Stimulated activated CD4-positive, alpha-beta T cell treated with anti-CD3 and anti-CD28 coated beads, Interleukin-1b, Interleukin-23, amount 100 ng/mL, for 1 hour (primary cell): ENCODE measurements at places on chromosomes 7 and 10.

- no peak for DNase-seq
These were observed 168.7 kb downstream of the SND1 start for GRCh38 chr7:127820732-127821085.

DNA sequence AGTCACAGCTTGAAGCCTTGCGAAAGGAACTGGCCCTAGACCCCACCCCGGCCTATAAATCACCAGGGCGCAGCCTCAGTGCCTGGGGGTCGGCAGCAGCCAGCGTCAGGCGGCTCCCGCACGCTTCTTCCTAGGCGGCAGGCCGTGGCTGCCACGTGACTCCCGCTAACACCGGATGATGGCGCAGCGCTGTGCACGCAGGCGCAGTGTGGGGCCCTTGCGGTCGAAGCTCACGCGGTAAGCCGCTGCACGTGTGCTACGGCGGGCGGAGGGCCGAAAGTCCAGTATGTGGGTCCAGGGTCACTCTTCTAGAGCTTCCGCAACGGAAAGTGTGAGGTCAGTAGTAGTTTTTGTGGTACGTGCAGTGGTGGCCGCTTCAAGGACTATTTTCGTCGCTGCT, at the start of gene STK31:
Gene STK31 (plus strand): TSS at position 220 of the 400 bp plus-strand sequence. CDS start 67 bp downstream, at position 287.
- DNase-seq = no peak

- no peak for DNase-seq
These were observed 2.7 kb downstream of the MXI1 start for GRCh38 chr10:110209926-110210673.

- no peak for DNase-seq
These were observed 22.5 kb upstream of the SH3PXD2A start for GRCh38 chr10:103877861-103878260.

DNA sequence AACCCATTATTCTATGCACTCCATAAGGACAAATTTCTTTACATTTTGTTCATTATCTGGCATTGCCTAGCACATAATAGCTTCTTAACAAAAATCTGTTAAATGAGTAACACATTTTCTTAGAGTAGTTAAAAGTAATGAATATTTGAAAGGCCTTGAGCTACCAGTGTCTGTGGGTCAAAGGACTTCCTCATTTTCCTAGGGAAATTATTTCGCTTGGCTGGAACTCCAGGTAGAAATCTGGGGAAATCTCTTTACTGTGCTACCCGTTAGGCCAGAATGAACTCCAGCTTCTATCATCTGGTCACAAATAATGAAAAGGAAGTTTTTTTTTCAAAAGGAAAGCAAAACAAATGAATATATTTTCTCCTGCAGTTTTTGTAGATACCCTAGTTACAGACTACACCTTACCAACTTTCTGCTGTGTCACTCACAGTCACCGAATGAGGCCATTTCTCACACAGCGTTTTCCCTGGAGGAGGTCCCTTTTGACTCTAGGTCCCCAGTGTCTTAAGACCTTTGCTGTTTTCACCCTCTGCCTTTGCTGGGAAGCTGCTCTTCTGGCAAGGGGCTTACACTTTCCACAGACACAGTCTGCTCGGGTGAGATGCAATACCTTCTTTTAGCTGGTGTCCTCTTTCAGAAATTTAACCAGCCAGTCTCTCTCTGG, 1.6 kb downstream of the SAMD9L start:
- no peak for DNase-seq

DNA sequence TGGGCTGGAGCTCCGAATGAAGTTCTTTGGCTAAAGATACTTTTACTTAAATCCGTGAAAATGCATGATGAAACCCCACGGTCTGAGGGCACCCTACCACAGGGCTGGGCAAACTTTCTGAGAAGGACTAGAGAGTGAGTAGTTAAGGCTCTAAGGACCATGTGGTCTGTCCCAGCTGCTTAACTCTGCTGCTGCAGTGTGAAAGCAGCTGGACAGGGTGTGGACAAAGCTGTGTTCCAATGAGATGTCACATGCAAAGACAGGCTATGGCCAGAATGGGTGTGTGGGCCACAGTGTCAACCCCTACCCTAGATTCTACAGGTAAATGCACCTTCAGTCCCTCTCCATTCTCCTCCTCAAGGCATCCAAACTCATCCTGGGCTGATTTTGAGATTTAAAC, 18.8 kb downstream of the PDIA4 start:
- DNase-seq = no peak

- DNase-seq = no peak
These were observed 111.5 kb upstream of the GPR26 start for GRCh38 chr10:123554656-123555055.

GRCh38 chr7:71484380-71484779, 352.4 kb downstream of the GALNT17 start:
- no peak for DNase-seq

GRCh38 chr7:106599343-106599698, 61.6 kb downstream of the CCDC71L start:
- no peak for DNase-seq

DNA sequence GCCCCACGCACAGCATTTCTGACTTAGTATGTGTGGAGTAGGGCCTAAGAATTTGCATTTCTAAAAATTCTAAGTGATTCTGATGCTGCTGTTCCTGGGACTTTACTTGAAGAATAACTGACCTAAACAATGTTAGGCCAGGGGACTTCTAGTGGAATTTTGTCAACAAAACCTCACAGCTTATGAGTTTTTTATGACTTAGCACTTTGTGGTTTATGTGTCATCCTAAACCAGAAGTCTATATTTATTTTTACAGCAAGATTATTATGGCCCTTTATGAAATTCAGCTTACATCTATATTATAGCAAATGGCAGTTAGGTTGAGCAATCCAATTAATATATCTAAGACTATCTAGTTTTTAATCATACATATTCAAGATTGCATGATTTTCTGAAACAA, 24.6 kb upstream of the BET1 start:
- DNase-seq = no peak

DNA sequence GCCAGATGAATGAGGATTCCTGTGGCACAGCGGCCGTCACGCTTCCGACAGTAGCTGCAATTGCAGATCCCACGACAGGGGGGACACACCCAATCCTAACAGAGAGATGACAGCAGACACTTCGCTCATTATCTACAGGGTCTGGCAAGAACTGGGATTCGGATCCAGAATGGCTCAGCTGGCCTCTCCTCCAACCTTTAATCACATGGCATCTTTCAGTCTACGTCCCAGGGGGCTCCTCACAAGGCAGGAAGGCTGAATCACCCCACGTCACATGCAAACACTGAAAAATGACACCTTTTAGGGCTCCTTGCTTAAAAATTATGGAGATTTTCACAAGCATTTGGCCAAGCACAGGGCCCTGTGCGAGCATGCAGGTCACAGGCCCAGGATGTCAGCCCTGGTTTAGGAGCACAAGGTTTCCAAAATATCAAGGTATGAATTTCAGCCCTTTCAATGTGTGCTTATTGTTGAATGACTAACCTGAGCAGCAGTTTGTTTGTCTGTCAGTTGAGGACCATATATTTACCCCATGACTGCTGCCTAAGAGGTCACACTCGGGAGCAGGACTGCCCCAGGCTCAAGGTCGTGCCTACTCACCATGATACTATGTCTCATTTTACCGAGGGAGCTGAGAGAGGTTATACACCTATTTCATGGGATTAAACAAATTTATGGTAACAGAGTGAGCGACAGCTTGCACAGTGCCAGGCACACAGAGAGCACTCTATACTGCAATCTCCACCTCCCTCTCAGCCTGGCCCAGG, 42.5 kb downstream of the CDCA7L start:
- no peak for DNase-seq

- DNase-seq = no peak
These were observed 55.9 kb upstream of the PAPSS2 start for GRCh38 chr10:87603769-87604168.
